Activated T-cell treated with anti-CD3 and anti-CD28 coated beads for 1 hour (primary cell): ENCODE measurements at places on chromosomes 4 and X.

DNA sequence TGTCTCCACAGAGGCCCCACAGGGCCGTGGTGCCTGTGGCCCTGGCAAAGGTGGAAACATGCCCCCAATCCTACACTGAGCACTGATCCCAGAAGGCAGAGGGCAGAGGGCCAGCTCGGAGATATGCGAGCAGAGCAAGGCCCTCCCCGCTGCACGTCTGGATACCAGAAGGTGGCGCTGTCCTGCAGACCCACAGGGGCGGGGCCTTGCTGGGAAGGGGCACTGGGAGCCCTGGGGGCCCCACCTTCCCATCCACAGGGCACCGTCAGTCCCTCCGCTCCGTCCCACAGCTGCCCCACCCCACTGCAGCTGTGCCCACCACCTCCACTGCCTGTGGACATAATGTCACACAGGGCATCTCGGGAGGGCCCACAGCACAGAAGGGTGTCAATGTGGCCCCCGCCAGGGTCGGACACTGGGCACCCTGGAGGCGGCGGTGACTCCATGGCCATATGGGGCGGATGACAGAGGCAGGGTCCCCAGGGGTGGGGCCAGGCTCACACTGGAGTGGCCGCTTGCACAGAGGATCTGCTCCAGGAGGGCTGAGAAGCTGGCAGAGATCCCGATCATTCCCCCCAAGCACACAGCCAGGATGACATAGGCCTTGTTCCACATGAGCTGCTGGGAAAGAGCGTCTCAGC is 4.8 kb downstream of the SLC49A3 start:
- DNase-seq = no peak

- DNase-seq = no peak
These were observed 225.0 kb upstream of the CXXC4 start for GRCh38 chr4:104719539-104720230.

- no peak for DNase-seq
These were observed 351.1 kb downstream of the GRXCR1 start for GRCh38 chr4:43243433-43244116.

DNA sequence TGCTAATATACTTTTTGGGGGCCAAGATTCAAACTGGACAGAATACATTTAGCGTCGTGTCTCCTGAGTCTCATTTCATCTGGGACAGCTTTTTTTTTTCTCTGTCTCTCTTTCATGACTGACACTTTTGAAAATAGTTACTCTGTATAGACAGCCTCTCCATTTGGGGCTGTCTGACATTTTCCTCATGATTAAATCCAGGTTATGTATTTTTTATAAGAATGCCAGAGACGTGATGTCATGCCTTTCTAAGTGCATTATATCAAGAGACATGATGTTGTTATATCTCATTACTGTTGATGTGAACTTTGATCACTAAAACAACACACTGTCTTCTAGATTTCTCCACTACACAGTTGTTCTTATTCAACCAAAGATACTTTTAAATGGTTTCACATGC is 199.0 kb downstream of the BANK1 start:
- no peak for DNase-seq
